ENCODE measurements at places on chromosomes 5 and 9. TPM values are rescaled to one million over a fixed set of nuclear protein-coding genes. Genes with fewer than 3 reads are reported as not detected.

LVRN gene
- 0.23 TPM for total RNA-seq

F2RL2 gene
- 0.07 TPM for total RNA-seq

DNA sequence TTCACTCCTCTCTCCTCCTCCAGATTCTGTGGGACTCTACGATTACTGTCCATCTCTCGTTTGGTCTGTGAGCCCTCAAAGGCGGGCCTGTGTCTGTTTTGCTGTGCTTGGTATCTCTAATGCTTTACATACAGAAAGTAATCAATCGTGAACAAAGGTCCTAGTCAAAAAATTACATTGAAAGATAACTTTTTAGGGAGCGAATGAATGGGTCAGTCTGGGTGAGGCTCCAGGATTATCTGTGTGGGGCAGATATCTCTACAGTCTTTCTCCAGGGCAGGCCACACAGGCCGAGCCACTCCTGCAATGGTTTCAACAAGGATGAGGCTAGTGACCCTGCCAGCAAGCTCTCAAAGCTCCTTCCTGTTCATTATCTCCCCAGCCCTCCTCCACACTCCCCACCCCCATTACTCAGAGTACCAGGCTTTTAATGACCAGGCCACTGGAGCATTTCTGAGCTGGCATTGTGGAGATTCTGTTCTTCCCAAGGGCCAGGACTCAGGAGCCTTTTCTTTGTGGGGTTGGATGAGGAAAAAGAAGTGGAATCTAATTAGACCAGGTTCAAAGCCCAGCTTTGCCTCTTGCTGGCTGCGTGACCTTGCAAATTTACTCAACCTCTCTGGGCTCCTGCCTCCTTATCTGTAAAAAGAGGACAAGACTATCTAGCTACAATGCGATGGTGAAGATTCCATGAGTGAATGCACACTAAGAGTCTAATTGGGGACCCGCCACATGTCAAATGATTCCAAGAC lies 10.2 kb downstream of the CORO2A start:
- DNase-seq = no peak
- no peak overlapping the region for H3K27ac ChIP-seq
- H3K27me3 ChIP-seq = no peaks in the 10 kb centered on the region
- no peaks in the 10 kb centered on the region for H3K36me3 ChIP-seq

GRCh38 chr9:133120501-133121197 lies 391 bp downstream of the RALGDS start:
- peaks cover 4% of the 10 kb centered on the region for H3K36me3 ChIP-seq
- H3K4me3 ChIP-seq = peak overlapping the region; percentile 64
- DNase-seq = no peak
- peaks cover 75% of the 10 kb centered on the region for H3K4me1 ChIP-seq

Data from activated CD8-positive, alpha-beta memory T cell treated with anti-CD3 and anti-CD28 coated beads, Interleukin-2, amount 10 ng/mL, durations not matched to agents 7 days and 5 days (primary cell).